SJSA1 (cell line): ENCODE measurements at places on chromosomes 1 and 21.

DNA sequence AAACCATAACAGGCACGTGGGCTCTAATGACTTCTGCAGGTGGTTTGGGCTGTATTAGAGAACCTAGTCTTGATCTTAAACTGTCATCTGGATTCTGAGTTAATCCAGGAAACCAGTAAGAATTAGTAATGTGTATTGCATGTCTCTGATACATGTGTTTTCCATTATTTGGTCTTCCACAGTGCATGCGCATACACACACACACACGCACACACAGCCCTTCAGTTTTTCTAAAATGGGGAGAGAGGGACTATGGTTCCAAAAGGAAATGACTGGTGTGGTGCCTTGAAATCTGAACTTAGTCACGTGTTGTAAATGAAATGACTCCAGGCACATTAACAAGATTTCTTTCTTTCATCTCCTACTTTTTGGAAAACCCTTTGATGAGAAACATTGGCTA lies 67.6 kb downstream of the OLFML2B start:
- no peak for DNase-seq

GRCh38 chr1:116036255-116036654 lies 59.9 kb downstream of the SLC22A15 start:
- no peak for DNase-seq

DNA sequence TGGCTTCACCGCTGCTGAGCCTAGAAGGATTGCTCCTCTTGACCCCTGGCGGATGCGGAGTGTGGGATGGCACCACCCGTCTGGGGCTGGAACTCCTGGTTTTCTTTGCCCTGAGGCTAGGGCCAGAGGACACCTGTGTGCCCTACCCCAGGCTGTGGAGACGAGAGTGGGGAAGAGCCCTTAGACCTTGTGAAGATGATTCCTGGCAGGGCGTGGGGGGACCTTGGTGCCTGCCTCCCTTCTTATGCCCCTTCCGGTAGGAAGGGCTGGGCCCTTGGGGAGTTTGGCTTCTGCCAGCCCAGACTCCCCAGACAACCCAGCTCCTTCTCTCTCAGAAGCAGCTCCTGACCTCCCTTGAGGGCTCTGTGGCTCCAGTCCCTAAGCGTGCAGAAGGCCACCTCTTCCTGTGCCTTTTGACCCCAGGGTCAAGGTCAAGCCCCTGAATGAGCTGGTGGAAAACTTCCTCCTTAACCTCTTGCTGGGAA lies 891 bp downstream of the RPS6KA1 start:
- DNase-seq, result peak; percentile 20

DNA sequence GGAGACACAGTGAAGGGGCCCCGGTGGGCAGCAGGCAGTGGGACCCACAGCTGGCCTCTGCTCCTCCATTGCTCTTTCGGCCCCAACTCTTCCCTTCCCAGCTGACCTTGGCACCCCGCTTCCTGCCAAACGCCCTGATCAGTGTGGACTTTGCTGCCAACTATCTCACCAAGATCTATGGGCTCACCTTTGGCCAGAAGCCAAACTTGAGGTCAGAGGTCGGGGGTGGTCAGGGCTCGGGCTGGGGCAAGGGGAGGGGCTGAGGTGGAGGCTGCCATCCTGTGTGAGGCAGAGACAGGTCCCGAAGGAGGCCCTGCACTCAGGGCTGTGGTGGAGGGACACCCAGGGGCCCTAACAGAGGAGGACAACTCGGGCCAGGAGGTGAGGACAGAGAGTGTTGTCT lies 13.7 kb downstream of the PODN start:
- no peak for DNase-seq

DNA sequence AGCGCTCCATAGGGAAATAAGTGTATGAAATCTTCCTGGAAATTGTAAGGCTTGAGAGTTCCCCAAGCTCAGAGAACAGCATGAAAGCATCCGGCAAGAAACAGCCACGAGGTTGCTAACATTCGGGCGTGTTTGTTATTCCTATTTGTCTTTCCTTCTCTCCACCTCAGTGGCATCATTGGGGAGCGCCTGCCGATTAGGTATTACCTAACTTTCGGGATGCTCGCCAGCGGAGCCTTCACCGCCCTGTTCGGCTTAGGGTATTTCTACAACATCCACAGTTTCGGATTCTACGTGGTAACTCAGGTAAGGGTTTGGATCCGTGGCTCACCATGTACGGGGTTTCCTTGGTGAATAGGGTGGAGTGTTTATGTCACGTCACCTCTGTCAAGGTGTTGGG lies 25.7 kb downstream of the SLC37A1 start:
- DNase-seq, result no peak

- no peak for DNase-seq
Observed at GRCh38 chr1:26132128-26132833, 20.7 kb downstream of the PDIK1L start.

- DNase-seq, result no peak
Observed at GRCh38 chr1:15835205-15835740, 12.2 kb upstream of the SPEN start.

- DNase-seq, result no peak
Observed at GRCh38 chr1:9362488-9362887, 69.8 kb downstream of the SPSB1 start.

GRCh38 chr1:110916669-110917306 lies 43.8 kb downstream of the CD53 start:
- DNase-seq, result no peak

DNA sequence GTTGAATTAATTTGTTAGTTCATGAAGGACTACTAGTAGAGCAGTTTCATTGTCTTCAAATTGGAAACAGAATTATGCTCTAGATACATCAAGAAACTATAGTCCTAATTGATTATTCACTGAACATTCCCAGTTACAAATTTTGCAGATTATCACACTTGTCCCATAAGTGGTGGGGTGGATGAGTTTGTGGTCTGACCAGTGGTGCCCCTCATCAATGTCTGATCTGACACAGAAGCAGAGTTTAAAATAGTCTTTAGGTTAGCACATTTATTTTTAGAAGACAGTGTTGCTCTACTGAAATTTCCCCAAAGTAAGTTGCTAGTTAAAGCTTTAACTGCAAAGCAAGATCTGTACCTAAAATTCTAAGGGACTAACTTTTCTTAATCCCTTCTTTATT lies 42.9 kb downstream of the INKA2 start:
- DNase-seq, result no peak

GRCh38 chr1:193367863-193368262 lies 181.4 kb upstream of the B3GALT2 start:
- DNase-seq, result no peak

DNA sequence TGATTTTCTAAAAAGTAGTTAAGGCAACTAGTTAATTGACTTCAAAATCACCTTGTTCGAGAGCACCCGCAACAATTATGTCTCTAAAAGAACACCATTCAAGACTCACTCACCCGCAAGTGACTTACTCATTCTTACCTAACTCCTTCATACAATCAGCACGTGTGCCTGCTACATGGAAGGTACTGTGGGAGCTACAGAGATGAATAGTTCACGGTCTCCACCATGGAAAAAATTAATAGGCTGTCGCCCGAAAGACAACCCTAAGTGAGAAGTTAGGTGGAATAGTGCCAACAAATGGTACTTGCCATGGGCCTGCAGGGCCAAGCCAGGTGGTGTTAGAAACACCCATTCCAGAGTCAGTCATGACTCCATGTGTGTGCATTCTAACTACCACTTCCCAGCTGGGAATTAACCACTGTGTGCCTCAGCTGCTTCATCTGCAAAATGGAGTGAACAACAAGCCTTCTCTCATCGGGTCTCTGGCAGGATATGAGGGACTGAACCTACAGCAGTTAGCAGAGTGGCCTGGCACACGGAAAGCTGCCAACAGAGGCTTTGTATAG lies 7.1 kb downstream of the SSBP3 start:
- DNase-seq, result no peak

DNA sequence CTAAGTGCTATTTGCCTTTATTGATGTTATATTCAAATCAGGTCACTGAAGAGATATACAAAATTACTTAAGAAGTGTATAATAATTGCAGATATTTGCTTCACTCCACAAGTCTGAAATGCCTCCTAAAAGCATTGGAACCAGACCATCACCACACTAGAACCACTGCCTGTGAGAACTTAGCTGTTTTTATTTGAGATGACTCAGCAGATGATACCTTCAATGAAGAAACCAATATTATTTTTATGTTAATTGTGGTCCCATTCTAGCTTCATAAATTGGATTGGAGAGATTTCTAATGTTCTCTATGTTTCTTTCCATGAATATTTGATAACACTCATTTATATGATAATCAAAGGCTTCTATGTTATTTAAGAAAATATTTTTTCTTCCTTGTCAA lies 740.6 kb downstream of the KCNT2 start:
- DNase-seq, result no peak

- DNase-seq, result no peak
Observed at GRCh38 chr1:210920258-210920657, 213.7 kb downstream of the KCNH1 start.

GRCh38 chr1:94858276-94858675 lies 38.1 kb downstream of the SLC44A3 start:
- DNase-seq, result peak; percentile 26

DNA sequence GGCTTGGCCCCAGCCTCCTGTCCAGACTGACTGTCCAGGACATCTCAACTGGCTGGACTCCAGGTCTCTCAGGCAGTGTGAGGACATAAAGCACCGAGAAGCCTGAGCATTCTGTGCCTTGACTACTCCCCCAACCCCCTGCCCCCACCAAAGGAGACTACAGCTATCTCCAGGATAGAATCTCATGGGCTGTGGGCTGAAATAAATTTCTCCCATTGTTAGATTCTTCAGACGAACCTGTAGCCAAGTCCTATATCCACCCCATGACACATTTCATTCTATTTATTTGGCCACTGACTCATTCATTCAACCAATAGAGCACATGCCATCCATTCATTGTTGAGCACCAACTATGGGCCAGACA lies 11.4 kb downstream of the VWA5B1 start:
- DNase-seq, result peak; percentile 82

DNA sequence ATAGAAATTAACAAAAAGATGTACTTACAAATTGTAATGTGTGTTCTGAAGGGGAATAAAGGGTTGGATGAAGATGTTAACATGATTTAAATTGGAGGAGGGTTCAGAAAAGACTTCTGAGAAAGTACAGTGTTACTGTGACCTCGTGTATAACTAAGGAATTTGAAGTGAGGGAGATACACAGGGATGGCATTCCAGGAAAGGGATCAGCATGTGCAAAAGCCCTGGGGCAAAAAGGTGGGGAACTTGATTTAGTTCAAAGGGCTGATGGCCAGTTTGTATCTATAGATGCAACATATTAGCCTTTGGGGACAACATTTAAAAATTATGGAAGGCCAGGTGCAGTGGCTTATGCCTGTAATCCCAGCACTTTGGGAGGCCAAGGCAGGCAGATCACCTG lies 33.3 kb upstream of the DEGS1 start:
- no peak for DNase-seq

GRCh38 chr1:207753611-207754010 lies 1.8 kb downstream of the CD46 start:
- DNase-seq, result no peak

DNA sequence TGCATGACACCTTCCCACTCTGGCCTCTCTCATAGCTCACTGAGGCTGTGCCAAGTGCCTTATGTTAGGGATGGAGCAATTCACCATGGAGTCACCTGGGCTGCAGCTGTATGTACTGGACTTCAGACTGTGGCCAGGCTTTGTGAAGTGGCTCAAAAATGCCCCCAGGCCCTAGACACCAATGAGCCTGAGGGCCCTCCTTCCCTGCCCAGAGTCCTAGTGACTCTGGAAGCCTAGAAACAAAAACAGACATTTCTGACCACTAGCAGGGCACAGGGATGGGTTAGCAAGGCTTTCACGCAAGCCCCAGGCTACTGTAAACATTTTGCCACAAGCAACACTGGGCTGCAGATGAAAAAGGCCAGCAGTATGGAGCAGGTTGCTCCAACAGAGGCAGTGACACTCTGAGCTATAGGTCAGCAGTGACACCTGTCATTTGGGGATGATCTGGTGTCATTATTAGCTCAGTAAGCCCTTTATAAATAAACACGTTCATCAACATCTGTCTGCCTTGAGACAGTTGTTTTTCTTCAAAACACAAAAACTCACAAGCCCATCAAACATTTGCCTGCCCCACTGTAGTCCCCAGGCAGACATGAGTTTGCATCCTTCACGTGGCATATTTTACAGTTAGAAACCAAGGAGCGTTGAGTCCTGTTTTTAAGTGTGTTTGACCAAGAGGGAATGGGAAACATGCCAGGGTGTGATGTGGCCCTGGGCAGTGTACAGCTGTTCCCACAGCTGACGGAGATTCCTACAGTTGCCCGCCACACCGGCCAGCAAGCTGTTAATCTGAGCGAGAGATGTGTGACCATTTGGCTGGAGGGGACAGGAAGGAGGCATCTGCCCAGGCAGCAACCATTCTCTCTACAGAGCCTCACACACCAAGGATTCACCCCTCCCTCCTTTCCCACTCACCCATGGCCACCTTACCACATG lies 66.8 kb downstream of the KCNN3 start:
- DNase-seq, result no peak

GRCh38 chr1:194658090-194658439 lies 1471.7 kb upstream of the B3GALT2 start:
- DNase-seq, result no peak

GRCh38 chr1:1240348-1240732 lies 6.2 kb downstream of the C1QTNF12 start:
- DNase-seq, result no peak
